Ovary (tissue), 10 donors: ENCODE measurements at places on chromosomes 1 and 21. TPM values are rescaled to one million over a fixed set of nuclear protein-coding genes. Genes with fewer than 3 reads are reported as not detected.

SPRR2F gene
- 18.5 TPM for total RNA-seq

BNIPL gene
- 10.6 TPM for total RNA-seq

GUCA2B gene
- not detected for total RNA-seq

ADAMTS1 gene
- total RNA-seq, result 282 TPM

KRTAP19-3 gene
- not detected for total RNA-seq

SPRR4 gene
- not detected for total RNA-seq

CCDC181 gene
- 7.2 TPM for total RNA-seq

- no peaks in the 10 kb centered on the region for H3K27me3 ChIP-seq
- H3K36me3 ChIP-seq, result no peaks in the 10 kb centered on the region
- H3K4me3 ChIP-seq, result no peak overlapping the region
- DNase-seq, result no peak
- no peaks in the 10 kb centered on the region for H3K4me1 ChIP-seq
Observed at GRCh38 chr1:182995894-182996293, 27.3 kb upstream of the LAMC1 start.

GRCh38 chr1:23657659-23658275 is 33.8 kb upstream of the RPL11 start:
- H3K27ac ChIP-seq, result no peak overlapping the region
- H3K4me1 ChIP-seq, result peaks cover 4% of the 10 kb centered on the region
- H3K27me3 ChIP-seq, result no peaks in the 10 kb centered on the region

DNA sequence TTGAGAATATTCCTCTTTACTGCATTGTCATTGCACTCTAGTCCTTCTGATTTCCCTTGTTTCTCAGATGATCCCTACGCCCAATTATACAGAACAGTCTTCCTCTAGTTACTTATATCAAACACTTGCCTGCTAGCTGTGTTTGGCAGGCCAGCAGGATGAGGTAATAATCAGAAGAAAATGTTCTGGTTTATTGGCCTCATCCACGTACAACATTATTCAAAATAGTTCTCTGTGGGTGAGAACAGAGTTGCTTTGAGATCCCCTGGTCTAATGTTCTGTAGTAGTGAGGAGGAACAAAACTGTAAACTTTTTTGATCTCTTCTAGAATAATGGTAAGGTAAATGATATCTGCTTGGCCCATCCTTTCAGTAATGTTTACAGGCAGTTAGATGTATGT is 22.3 kb upstream of the C1orf105 start:
- no peak overlapping the region for H3K27ac ChIP-seq
- H3K27me3 ChIP-seq, result no peaks in the 10 kb centered on the region
- no peak overlapping the region for H3K4me3 ChIP-seq
- peaks cover 3% of the 10 kb centered on the region for H3K4me1 ChIP-seq

DNA sequence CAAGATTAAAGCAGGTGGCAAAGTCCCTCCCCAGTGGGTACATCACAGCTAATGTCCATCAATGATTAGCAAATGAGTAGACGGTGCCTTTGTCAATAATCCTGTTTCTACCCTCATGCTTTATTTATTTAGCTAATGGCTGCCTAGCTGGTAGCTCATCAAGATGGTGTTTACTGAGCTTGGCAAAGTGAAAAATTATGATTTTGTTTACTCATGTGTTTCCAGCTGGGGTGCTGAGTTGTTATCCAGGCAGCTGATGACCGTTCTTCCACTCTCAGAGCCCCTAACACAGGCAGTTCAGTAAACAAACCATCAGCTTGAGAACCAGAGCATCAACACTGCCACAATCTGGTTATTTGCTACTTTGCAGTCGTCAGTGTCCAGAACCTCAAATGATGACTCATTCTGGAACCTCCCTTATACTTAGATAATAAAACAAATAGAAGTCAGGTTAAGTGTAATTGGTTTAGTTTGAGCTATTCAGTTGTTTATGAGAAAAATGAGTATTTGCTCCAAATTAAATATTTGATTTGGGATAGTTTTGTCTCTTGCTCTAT is 163.9 kb downstream of the ST6GALNAC5 start:
- no peaks in the 10 kb centered on the region for H3K36me3 ChIP-seq
- H3K27ac ChIP-seq, result no peak overlapping the region
- peaks cover 2% of the 10 kb centered on the region for H3K4me1 ChIP-seq
- DNase-seq, result no peak

GRCh38 chr1:46623743-46624644 is 7.4 kb upstream of the MOB3C start:
- peak; percentile 52 for DNase-seq
- H3K36me3 ChIP-seq, result no peaks in the 10 kb centered on the region
- H3K4me3 ChIP-seq, result no peak overlapping the region
- peaks cover 8% of the 10 kb centered on the region for H3K4me1 ChIP-seq
- H3K27ac ChIP-seq, result no peak overlapping the region

GRCh38 chr1:84870591-84870990 is 22.4 kb downstream of the LPAR3 start:
- H3K36me3 ChIP-seq, result no peaks in the 10 kb centered on the region
- no peaks in the 10 kb centered on the region for H3K27me3 ChIP-seq
- no peak overlapping the region for H3K27ac ChIP-seq

DNA sequence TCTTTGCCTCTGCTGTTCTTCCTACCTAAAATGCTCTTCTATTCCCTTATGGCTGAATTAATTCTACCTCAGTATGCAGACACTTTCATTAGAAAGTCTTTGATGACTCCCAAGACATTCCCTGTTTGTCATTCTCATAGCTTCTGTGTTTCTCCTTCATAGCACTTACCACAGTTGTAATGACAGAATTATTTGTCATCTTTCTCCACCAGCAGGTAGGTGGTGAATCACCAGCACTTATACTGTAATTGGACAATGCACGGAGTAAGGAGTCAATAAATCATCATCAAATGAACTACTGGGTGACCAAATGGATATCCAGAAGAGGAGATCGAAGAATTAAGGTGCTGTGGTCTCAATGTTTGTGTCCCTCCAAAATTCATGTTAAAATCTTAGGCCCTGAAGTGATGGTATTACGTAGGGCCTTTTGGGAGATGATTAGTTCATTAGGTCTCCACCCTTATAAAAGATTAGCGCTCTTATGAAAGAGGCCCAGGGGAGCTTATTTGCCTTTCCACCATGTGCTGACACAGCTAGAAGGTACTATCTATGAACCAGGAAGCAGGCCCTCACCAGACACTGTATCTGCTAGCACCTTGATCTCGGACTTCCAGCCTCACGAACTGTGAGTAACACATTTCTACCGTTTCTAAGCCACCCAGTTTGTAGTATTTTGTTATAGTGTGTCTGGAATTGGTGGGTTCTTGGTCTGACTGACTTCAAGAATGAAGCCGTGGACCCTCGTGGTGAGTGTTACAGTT is 2.4 kb upstream of the CCT8 start:
- H3K27ac ChIP-seq, result peak overlapping the region; percentile 83
- H3K27me3 ChIP-seq, result no peaks in the 10 kb centered on the region
- H3K36me3 ChIP-seq, result no peaks in the 10 kb centered on the region
- peaks cover 9% of the 10 kb centered on the region for H3K4me1 ChIP-seq
- DNase-seq, result no peak

- peak overlapping the region; percentile 81 for H3K4me3 ChIP-seq
- no peaks in the 10 kb centered on the region for H3K36me3 ChIP-seq
- H3K27ac ChIP-seq, result no peak overlapping the region
- H3K27me3 ChIP-seq, result no peaks in the 10 kb centered on the region
- peaks cover 7% of the 10 kb centered on the region for H3K4me1 ChIP-seq
Observed at GRCh38 chr1:156281281-156281680, 1.3 kb downstream of the SMG5 start.

- no peak for DNase-seq
- no peak overlapping the region for H3K4me3 ChIP-seq
- H3K27ac ChIP-seq, result no peak overlapping the region
- H3K4me1 ChIP-seq, result peaks cover 14% of the 10 kb centered on the region
Observed at GRCh38 chr1:94119306-94119705, 1.6 kb downstream of the ABCA4 start.

- H3K27ac ChIP-seq, result no peak overlapping the region
- no peak for DNase-seq
Observed at GRCh38 chr1:198102454-198102827, 54.4 kb upstream of the NEK7 start.

DNA sequence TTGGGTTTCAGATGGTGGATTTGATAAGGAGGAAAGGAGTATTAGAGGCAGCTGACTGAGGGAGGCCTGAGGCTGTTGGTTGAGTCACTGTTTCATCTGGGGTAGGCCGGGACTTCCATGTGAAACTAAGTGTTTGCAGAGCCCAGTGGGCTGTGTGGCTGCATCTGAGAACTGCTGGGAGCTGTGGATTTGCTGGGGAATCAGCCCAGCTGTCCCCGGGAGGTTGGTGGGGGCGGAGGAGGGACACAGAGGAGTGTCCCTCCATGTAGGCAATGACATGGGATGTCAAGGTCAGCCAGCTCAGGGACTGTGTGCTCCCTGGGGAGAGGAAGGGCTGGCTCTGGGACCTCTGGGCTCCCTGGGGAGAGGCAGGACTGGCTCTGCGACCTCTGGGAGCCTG is 36.4 kb downstream of the SLC2A7 start:
- no peak overlapping the region for H3K27ac ChIP-seq
- no peaks in the 10 kb centered on the region for H3K36me3 ChIP-seq
- H3K4me1 ChIP-seq, result peaks cover 4% of the 10 kb centered on the region
- H3K27me3 ChIP-seq, result no peaks in the 10 kb centered on the region
- no peak overlapping the region for H3K4me3 ChIP-seq
- DNase-seq, result no peak

DNA sequence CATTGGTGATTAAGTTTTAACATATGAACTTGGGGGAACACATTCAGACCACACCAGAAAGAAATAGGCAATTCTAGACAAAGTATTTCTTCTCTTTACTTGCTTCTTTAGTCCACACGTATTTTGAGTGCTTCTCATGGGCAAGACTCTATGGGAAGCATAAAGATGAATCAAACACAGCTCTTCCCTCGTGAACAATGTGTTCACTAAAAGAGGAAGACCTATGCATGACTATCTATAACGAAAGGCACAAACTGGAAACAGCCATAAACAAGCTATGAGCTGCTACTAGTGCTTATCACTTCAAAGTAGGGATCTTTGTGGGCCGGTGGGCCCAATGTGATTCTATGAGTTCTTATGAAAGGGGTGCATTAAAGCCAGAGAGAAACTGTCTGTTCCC is 53.0 kb upstream of the PRDX6 start:
- DNase-seq, result no peak
- no peak overlapping the region for H3K4me3 ChIP-seq
- no peak overlapping the region for H3K27ac ChIP-seq
- no peaks in the 10 kb centered on the region for H3K36me3 ChIP-seq
- no peaks in the 10 kb centered on the region for H3K27me3 ChIP-seq

- no peak for DNase-seq
- H3K4me1 ChIP-seq, result no peaks in the 10 kb centered on the region
- no peaks in the 10 kb centered on the region for H3K36me3 ChIP-seq
- no peaks in the 10 kb centered on the region for H3K27me3 ChIP-seq
- H3K4me3 ChIP-seq, result no peak overlapping the region
Observed at GRCh38 chr21:37994211-37994610, 78.0 kb upstream of the KCNJ6 start.

GRCh38 chr1:41842993-41843755 is 75.5 kb downstream of the HIVEP3 start:
- H3K27me3 ChIP-seq, result no peaks in the 10 kb centered on the region
- no peak overlapping the region for H3K4me3 ChIP-seq
- no peak for DNase-seq
- no peak overlapping the region for H3K27ac ChIP-seq
- no peaks in the 10 kb centered on the region for H3K36me3 ChIP-seq

DNA sequence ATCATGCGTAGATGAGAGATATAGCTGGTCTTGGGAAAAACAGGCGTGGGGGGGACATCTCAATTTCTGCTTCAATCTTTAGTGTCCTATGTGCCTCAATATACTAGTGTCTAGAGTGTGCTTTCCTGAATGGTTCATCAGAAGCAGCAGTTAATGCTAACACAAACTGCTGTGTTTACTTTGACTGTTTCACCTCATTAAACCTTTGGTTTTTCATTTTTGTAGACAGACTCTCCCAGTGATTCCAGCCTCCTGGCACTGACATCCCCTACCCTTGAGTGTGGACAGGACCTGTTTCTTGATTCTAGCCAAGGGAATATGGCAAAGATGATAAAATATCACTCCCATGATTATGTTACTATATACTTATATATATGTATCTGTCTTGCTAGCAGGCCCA is 37.6 kb downstream of the ZYG11A start:
- DNase-seq, result no peak
- no peak overlapping the region for H3K4me3 ChIP-seq
- H3K4me1 ChIP-seq, result no peaks in the 10 kb centered on the region
- no peaks in the 10 kb centered on the region for H3K27me3 ChIP-seq
- no peak overlapping the region for H3K27ac ChIP-seq
- H3K36me3 ChIP-seq, result no peaks in the 10 kb centered on the region

- no peak for DNase-seq
- H3K4me1 ChIP-seq, result no peaks in the 10 kb centered on the region
- H3K4me3 ChIP-seq, result no peak within 1 kb of the TSS
- no peaks in the 10 kb centered on the region for H3K27me3 ChIP-seq
- no peak within 1 kb of the TSS for H3K27ac ChIP-seq
Observed at GRCh38 chr1:79006564-79006963, at the start of gene ADGRL4. ADGRL4 (minus strand) TSS chr1:79006730; CDS start chr1:79006654, 76 bp downstream.

DNA sequence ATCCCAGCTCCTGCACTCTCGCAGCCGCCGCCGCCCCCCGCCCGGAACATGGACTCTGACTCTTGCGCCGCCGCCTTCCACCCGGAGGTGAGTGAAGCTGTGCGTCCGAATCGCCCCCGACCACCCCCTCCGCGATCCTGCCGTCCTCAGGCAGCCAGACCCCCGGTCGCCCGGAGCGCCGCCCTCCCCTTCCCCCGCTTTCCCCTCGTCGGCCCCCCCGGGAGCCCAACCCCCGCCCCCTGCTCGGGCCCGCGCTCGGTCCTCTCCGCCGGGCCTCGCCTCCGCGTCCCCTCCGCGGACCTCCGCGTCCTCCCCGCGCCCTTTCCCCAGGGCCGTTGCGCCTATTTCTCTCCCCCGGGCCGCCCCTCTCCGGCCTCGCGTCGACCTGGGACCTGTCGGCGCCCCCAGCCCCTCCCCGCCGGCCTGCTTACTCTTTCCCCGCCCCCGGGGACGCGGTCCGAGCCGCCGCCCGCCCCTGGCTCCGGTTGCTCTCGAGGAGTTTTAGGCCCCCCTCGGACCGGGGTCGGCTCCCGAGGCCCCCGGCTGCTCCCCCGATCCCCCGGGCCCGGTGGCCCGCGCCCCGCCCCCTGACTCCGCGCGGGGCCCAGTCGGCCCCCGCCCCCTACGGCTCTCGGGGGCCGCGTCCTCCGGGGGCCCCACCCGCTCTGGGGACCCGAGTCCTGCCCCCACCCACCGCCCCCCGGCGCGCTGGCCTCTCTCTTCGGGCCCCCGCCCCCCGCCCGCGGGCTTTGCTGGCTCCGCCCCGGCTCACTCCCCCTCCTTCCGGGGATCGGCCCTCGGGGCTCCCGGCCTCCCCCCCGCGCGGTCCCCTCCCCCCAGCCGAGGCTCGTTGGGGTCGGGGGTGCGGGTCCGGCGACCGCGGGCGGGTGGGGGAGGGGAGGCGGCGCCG is 743 bp downstream of the PHF13 start:
- peak; percentile 87 for DNase-seq
- peaks cover 6% of the 10 kb centered on the region for H3K4me1 ChIP-seq
- H3K4me3 ChIP-seq, result peak overlapping the region; percentile 99
- H3K36me3 ChIP-seq, result no peaks in the 10 kb centered on the region
- no peaks in the 10 kb centered on the region for H3K27me3 ChIP-seq
